Renal cortex interstitium (tissue), 15 donors: ENCODE measurements at places on chromosomes 16 and 17. TPM values are rescaled to one million over a fixed set of nuclear protein-coding genes. Genes with fewer than 3 reads are reported as not detected.

Gene CTRL
- polyA plus RNA-seq: 6.2 TPM

Gene ABCA3
- 6.3 TPM for polyA plus RNA-seq

Gene MAFG
- 14.8 TPM for polyA plus RNA-seq

Gene GRIN2C
- 0.16 TPM for polyA plus RNA-seq

Gene KRTAP4-3
- polyA plus RNA-seq: not detected

DNA sequence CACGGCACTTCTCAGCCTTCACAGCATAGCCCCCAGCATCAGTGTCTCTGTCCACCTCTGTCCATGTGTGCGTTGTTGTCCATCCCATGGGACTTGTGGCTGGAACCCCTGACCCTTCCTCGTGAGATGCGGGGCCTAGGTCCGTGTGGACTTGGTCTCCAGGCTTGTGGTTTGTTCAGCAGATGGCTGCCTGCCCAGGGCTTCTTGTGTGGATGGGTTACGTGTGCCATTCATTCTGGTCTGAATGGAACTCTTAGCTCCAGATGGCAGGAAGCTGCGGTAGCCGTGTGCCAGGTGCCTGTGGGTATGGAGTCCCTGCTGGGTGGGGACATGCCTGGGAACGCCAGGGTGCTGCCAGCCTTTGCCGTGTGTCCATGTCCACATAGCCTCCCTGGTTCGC lies 31.7 kb upstream of the NUDT16L1 start:
- no peak for DNase-seq

GRCh38 chr16:79587897-79588296 lies 12.6 kb downstream of the MAF start:
- DNase-seq: no peak

DNA sequence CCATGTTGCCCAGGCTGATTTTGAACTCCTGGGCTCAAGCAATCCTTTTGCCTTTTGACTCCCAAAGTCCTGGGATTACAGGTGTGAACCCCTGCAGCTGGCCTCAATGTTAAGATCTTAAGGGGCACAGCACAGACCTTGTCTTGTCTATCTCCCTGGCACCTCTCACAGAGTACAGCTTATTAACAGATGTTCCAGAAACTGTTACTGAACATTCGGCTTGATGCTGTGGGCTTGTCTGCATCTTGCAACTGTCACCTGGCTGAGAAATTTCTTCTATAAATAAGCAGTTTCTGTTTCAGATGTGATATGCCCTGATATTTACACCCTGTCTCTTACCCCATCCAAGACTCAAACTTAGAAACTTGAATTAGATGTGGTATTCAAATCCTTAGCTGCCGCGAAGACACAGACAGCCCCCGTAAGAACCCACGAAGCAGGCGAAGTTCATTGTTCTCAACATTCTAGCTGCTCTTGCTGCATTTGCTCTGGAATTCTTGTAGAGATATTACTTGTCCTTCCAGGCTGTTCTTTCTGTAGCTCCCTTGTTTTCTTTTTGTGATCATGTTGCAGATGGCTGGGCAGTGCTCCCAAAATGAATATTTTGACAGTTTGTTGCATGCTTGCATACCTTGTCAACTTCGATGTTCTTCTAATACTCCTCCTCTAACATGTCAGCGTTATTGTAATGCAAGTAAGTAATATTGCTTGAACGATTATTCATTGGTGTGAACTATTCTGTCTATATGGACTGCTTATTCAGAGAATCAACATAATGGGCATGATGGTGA lies at the start of gene TNFRSF17:
Gene TNFRSF17, plus strand, starts transcription at position 450 of the 791 bp plus-strand sequence. Its CDS starts 115 bp downstream, at position 565.
- no peak for DNase-seq

DNA sequence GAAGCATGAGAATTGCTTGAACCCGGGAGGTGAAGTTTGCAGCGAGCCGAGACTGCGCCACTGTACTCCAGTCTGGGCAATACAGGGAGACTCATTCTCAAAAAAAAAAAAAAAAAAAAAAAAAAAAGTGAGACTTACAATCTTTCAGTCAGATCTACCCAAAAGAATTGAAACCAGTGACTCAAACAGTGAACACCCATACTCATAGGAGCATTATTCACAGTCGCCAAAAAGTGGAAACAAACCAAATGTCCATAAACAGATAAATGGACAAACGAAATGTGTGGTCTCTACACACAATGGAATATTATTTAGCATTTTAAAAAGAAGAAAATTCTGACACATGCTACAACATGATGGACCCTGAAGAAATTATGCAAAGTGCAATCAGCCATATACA lies 9.1 kb upstream of the SCNN1B start:
- DNase-seq: no peak

- DNase-seq: no peak
Observed at GRCh38 chr16:3774156-3774767, 56.9 kb upstream of the TRAP1 start.

- DNase-seq: no peak
Observed at GRCh38 chr17:14296166-14296910, 4.5 kb upstream of the HS3ST3B1 start.

GRCh38 chr17:81741594-81742452 lies 29.7 kb downstream of the SLC25A10 start:
- no peak for DNase-seq

DNA sequence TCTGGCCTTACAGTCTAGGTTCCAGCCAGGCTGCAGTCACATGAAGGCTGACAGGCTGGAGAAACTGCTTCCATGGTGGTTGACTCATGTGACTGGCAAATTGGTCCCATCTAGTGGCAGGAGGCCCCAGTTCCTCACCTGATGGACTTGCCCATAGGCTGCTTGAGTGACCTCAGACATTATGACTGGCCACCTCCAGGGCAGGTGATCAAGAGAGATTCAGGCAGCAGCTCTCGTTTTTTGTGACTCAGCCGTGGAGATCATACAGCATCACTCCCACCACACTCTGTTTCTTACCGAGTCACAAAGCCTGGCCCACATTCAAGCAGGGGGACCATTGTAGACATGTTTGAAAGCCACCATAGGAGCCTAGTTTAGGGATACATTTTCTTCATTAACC lies 34.5 kb downstream of the SIAH1 start:
- DNase-seq: no peak

- no peak for DNase-seq
Observed at GRCh38 chr17:7713782-7714181, 3.8 kb upstream of the DNAH2 start.

DNA sequence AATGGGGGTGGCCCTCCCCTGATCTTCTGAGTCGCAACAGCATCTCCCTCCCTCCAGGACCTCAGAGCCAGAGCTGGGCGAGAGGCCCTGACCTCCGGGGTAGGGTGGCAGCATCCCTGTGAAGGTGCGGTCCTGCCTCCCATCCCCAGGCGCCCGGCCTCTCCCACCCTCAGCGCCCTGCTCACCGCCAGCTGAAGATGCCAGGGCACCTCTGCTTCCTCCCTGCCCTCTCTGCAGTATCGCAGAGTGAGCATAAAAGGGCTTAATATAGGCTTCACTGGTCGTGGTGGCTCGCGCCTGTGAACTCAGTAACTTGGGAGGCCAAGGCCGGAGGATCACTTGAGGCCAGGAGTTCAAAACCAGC lies 10.7 kb upstream of the MPP2 start:
- DNase-seq: no peak
